Stimulated activated CD4-positive, alpha-beta T cell treated with anti-CD3 and anti-CD28 coated beads, Interleukin-2, amount 100 ng/mL, for 48 hours (primary cell): ENCODE measurements at places on chromosomes 13 and 19.

- peak; percentile 38 for DNase-seq
These were observed 4.8 kb upstream of the ZNF253 start for GRCh38 chr19:19860756-19861390.

GRCh38 chr13:40082639-40083038 lies 427.2 kb downstream of the COG6 start:
- no peak for DNase-seq

- DNase-seq, result no peak
These were observed 76.1 kb downstream of the CYSLTR2 start for GRCh38 chr13:48729856-48730255.

GRCh38 chr13:113052206-113052605 lies 53.4 kb upstream of the F7 start:
- DNase-seq, result no peak

GRCh38 chr13:41809962-41810361 lies 150.9 kb downstream of the VWA8 start:
- no peak for DNase-seq

GRCh38 chr13:113203507-113204377 lies 4.7 kb downstream of the PCID2 start:
- DNase-seq, result no peak

GRCh38 chr19:4877753-4878490 lies 10.5 kb upstream of the PLIN3 start:
- DNase-seq, result no peak

DNA sequence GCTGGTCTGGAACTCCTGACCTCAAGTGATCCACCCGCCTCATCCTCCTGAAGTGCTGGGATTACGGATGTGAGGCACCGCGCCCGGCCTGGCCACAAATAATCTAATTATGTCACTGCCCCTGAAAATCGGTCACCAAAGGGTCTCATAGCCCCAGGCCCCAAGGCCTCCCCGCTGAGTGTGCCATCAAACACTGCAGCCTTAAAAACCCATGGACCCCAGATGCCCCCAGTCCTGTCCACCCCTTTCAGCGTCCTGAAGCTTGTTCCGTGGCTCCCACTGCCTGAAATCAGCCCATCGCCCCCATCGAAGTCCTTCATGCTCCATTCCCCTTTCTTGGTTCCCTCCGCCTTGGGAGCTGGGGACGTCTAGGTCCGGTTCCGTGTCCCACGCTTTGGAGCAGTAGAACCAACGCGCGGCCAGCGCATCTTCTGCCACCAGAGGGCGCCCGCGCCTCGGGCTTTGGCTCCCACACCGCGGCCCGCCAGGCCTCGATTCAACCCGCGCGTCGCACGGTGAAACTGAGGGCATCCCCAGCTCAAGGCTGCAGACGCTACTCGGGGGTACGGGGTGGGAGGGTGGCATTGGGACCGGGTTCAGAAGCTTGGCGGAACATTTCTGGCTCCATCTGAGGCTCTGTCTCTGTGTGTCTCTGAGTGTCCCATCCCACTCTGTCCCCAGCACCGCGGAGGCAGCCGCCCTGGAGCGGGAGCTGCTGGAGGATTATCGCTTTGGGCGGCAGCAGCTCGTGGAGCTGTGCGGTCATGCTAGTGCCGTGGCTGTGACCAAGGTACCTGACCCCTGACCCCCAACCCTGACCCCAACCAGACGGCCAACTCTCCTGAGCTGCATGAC lies 3.5 kb downstream of the YJEFN3 start:
- peak; percentile 90 for DNase-seq

DNA sequence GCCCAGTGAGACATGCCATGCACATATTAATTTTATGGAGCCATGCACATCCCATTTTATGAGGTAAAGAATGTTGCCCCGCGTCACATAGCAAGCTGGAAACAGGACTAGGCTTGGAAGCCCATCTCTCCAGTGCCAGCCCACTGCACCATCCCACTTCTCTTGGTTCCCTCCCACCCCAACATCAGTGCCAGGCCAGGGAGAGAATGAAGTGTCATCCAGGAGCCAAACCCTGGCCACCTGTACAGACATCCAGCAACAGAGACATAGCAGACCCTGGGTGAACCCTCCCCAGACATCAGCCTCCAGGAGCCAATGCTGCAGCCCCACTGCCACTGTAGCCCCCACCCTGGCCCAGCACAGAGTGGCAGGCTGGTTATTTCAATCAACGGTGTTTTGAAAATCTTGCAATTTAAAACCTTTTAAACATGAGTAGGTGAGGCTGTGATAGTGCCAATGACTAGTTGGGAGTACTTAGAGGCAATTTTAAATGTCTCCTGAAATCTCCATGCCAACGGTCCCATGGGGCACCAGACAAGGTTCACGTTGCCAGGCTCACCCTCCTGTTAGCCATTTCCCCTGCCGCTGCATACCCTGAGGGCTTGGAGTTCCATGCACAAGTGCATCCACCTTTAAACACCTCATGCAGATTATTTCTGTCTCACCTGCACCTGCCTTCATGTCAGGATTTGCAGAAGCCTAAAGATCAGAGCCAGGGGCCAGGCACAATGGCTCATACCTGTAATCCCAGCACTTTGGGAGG lies 34.7 kb downstream of the VSTM2B start:
- DNase-seq, result no peak

- DNase-seq, result no peak
These were observed 14.0 kb downstream of the IRGC start for GRCh38 chr19:43729919-43730318.

GRCh38 chr13:31674051-31674450 lies 65.3 kb upstream of the RXFP2 start:
- DNase-seq, result no peak

GRCh38 chr19:405121-405965 lies 3.6 kb downstream of the C2CD4C start:
- no peak for DNase-seq

GRCh38 chr19:35666251-35666913 lies at the start of gene UPK1A:
TSS of gene UPK1A (plus strand) at chr19:35666517. CDS start at chr19:35666813, 296 bp downstream.
- DNase-seq, result no peak

DNA sequence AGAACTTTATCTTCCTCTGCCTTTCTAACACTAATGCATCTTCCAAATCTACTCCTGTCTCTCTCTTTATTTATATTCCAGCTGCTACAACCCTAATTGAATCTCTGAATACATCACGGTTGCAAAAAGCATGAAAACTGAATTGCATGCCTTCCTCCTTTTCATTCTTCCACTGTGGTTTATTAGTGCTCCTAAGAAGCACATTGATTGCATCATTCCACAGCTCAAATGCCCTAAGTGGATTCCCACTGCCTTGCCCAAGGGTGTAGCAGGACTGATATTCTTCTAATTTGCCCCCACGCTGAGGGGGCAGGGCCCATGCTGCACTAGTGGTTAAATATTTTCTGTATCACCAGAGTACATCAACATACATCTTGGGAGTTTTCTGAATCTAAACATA lies 640.8 kb downstream of the EFNB2 start:
- DNase-seq, result no peak

GRCh38 chr19:12564016-12564664 lies 12.9 kb upstream of the ZNF564 start:
- peak; percentile 95 for DNase-seq

DNA sequence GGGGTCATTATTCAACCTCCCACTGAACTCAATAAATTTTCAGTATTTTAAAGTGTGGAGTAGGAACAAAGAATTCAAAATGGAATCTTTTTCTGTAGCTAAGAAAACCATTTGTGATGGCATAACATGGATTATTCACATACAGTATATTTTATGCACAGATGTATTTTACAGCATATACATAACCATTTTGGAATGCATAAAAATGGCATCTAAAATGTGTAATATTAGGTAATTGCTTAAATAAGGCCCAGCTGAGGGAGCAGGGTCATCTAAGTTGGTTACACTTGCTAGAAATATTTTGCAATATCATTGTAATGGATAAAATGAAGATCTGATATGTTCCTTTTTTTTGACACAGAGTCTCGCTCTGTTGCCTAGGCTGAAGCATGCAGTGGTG lies 146.9 kb downstream of the LMO7 start:
- no peak for DNase-seq

DNA sequence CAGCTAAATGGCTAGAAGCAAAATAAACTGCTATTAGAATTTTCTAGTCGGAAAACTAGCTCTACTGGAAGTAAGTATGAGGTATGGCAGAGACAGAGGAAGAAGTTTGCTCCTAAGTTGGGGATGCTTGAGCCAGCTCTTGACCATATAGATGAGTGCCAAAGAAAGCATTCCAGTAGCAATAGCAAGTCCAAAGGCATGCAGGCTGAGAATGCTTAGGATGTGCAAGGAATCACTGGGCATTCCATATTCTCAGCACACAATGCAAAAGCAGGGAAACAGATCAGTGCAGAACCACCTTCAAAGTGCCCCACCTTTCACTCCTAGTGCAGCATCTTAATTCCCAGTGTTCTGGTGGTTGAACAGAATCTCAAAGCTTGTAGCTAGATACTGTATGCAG lies 32.9 kb downstream of the SERTM1 start:
- no peak for DNase-seq

DNA sequence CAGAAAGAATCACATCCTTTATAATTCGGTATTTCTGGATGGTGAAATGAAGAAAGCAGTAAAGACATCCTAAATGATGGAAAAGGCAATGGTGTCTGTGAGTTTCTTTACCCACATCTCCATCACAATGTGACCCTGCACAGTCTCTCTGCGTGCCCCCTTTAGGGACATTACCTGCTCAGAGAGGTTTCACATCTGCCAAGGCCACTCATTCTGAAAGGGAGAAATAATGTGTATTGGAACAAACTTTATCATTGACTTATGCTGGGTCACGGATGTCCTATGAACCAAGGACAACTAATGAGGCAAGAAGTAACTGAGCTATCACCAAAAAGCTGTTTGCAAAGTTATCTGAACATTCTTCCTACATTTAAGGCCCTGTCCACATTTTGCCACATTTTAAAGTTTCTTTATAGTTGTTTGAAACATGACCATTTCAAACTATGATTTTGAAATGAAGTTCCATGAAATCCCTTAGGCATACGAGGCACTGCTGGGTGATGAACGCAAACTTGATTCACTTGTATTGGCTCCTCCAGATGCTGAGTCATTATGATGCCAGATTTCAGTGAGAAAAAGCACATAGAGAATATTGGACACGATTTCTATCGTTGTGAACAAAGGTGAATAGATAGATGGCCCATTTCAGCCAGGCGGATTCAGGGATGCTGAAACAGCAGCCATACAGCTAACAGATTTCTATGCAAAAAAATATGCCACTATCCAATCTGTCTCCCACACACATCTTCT lies 63.5 kb upstream of the HMGB1 start:
- no peak for DNase-seq

DNA sequence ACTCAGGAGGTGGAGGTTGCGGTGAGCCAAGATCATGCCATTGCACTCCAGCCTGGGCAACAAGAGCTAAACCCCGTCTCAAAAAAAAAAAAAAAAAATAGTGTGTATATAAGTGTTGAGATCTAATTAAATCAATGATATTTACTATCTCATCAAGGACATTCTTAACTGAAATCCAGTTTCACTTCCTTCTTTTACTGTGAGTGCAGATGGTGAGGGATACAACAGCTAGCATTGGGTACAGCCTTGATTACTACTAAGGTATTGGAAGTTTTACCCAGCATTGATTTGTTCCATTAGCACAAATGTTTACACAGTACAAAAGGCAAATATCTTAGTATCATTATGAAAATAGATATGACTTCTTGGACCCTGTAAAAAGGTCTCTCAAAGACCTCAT lies 546.6 kb downstream of the KCTD12 start:
- no peak for DNase-seq

GRCh38 chr13:29905845-29906244 lies 55.4 kb upstream of the UBL3 start:
- no peak for DNase-seq

GRCh38 chr19:3285647-3286176 lies 61.3 kb downstream of the CELF5 start:
- peak; percentile 42 for DNase-seq

- no peak for DNase-seq
These were observed 35.2 kb downstream of the ADPRHL1 start for GRCh38 chr13:113417836-113418721.

- DNase-seq, result peak; percentile 57
These were observed 5.3 kb upstream of the CD79A start for GRCh38 chr19:41871573-41872383.

DNA sequence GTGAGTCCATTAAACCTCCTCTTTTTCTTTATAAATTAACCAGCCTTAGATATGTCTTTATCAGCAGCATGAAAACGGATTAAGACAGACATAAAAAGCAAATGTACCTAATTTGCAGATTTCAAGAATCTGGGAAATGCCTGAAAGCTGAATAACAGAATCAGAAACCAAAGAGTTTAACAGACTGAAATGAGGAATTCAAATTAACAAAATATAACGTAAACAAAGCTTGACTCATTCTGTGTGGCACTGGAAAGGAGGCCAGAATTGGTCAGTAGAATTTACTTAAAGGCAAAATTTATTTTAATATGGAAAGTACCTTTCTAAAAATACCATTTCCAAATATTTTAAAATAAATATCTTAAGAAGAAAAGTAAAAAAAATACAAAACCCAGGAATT lies 540.6 kb upstream of the HTR2A start:
- no peak for DNase-seq

DNA sequence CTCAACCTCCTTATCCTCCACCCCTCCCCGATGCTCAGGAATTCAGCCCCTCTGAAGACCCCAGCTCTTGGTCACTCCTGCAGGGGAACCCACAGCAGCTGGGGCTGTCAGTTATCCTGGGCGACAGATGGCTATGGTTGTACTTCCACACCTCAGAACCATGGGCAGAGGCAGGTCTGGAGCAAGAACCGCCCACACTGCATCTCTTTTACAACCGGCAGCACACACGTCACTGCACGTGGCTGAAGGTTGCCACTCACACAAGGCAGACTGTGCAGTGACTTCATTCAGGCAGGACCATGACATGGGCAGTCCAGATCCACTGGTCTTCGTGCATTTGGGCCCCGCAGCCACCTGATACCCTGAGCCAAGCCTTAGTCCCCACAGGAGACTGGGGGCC lies 21.5 kb upstream of the SDHAF1 start:
- DNase-seq, result no peak

- DNase-seq, result no peak
These were observed 332.7 kb downstream of the OXGR1 start for GRCh38 chr13:96661612-96662011.

DNA sequence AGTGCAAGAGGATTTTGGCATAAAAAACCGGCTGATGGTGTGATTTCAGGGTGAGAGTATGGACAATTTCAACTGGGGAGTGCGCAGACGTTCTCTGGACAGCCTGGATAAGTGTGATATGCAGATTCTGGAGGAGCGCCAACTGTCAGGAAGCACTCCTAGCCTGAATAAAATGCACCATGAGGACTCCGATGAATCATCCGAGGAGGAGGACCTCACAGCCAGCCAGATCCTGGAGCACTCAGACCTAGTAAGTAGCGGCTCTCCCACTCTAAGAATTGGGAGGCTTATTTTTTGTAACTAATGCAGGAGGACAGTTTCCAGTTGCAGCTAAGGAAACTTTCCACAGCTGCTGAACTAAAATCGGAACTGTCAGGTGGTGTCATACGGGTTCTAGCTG lies 53.6 kb downstream of the ZAR1L start:
- no peak for DNase-seq

GRCh38 chr19:580274-580835 lies 8.0 kb downstream of the BSG start:
- no peak for DNase-seq

- no peak for DNase-seq
These were observed 413.7 kb downstream of the DCT start for GRCh38 chr13:94065741-94066140.

GRCh38 chr13:99982036-99982730 lies 599 bp downstream of the ZIC2 start:
- no peak for DNase-seq

- peak; percentile 5 for DNase-seq
These were observed 200.9 kb upstream of the TMTC4 start for GRCh38 chr13:100875392-100876043.

- no peak for DNase-seq
These were observed 14.0 kb upstream of the URI1 start for GRCh38 chr19:29927944-29928625.
